NCI-H460 (cell line): ENCODE measurements at places on chromosomes 2 and 18.

- peak; percentile 55 for DNase-seq
Measured at GRCh38 chr2:191030521-191031154, 16.7 kb upstream of the STAT1 start.

- peak; percentile 67 for DNase-seq
Measured at GRCh38 chr2:26846334-26847306, 1.3 kb upstream of the DPYSL5 start.

DNA sequence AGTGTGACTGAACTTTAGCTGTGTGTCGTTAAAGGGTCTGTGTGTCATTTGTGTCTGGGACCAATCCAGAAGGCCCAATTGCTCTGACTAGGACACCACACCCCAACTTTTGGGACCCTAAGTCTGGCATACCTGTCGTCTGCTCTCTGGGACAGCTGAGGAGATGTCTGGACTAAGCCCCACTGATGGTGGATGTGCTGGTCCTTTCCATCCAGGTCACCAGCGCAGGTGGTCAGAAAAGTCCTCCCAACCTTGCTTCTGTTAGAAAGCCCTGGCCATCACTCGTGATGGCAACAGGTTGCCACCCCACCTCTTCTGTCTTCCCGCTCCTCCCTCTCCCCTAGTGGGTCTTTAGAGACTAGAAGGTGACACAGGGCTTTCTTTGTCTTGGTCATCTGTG is 37.6 kb upstream of the TWIST2 start:
- DNase-seq, result no peak

DNA sequence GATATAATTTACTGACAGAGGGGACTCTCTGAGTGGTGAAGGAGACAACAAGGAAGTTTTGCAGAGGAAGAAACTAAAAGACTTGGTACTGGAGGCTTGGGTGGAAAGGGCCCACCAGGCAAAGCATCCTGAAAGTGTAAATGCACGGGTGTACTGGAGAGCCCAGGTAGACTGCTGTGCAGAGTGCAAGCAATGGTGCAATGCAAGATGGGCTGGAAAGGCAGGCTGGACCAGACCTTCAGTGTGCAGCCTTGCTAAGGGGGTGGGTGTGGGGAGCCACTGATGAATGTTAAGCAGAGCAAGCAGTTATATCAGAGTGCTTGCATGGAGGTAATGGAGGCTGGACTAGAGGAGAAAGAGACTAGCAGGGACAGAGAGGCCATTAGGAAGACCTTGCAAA is 10.7 kb downstream of the C2orf74 start:
- no peak for DNase-seq

- no peak for DNase-seq
Measured at GRCh38 chr2:73640946-73641766, 1.1 kb downstream of the NAT8 start.

- DNase-seq, result no peak
Measured at GRCh38 chr2:195756218-195756942, 99.4 kb downstream of the SLC39A10 start.

GRCh38 chr2:239598011-239598731 is 197.4 kb upstream of the HDAC4 start:
- DNase-seq, result no peak

GRCh38 chr2:174338147-174338605 is 3.4 kb downstream of the SP9 start:
- no peak for DNase-seq

DNA sequence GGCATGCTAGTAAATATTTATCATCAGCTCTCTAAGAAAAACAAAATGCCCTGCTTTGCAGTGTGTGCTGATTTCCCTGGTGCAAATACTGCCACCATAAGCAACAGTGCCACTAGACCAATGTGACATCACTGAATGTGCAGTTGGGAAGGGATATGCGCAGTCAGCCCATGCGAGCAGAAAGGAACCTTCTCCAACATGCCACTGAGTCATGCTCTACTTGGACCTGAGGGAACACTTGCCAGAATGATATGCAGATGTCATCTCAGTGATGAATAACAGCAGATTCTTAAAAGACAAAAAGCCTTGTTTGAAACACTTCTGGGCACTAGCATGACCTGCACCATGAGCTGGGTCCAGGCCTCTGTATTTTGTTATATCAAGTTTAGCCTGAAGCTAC is 55.3 kb upstream of the REL start:
- DNase-seq, result no peak

DNA sequence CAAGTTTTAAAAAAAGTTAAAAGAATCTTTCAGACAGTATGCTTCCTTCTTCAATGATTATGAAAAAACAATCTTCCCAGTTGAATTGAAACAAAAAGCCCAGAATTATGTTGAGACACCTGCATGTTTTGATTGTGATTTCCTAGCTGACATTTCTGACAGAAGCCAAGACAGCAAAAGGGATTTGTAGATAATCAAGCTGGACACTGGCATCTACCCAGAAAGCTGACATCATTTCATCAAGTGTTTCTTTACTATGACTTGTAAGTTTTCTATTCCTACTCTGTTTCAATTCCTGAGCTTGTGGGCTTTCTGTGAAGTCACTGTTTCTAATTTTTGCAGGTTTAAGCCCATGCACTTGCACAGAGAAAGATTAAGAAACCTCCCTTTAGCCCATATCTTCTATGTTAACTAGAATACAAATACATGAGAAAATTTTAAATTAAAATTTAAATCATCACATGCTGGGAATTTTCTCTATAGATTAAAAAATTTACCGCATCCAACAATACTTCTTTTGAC is 82.9 kb upstream of the CCDC85A start:
- no peak for DNase-seq
